ENCODE measurements at places on chromosomes 5 and 9.

GRCh38 chr5:1719860-1720259 lies 79.8 kb downstream of the MRPL36 start:
- no peak for DNase-seq

GRCh38 chr5:167634432-167634831 lies 657.0 kb upstream of the WWC1 start:
- no peak for DNase-seq

GRCh38 chr9:133986774-133987445 lies 5.2 kb downstream of the VAV2 start:
- DNase-seq = no peak

- no peak for DNase-seq
Observed at GRCh38 chr5:170632985-170633234, 129.1 kb downstream of the KCNIP1 start.

DNA sequence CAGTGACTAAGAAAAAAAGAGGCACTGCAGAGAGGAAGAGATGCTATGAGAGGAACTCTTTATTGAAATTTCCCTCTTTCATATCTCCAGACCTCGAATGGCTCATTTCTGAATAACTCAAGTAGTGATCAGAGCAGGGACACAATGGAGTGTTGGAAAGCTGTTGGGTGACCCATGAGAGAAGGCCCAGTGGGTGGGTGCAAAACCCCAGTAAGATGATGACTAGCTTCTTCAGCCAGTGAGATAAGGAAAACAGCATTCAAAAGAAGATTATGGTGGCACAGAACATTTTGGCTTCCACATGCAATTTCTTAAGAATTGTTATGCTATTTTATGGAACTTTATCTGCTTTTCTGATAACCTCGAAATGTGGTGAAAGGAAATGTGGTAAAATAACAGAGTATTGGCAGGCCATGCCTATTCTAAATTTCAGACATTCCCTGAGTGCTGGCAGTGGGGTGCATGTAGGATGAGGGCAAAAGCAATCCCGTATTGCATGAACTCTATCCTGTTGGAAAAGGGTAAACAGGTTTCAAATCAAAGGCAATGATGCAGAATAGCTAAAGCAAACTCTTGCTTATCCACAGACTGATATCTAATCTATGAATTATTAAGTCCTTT lies 128.0 kb upstream of the KLF9 start:
- no peak for DNase-seq

DNA sequence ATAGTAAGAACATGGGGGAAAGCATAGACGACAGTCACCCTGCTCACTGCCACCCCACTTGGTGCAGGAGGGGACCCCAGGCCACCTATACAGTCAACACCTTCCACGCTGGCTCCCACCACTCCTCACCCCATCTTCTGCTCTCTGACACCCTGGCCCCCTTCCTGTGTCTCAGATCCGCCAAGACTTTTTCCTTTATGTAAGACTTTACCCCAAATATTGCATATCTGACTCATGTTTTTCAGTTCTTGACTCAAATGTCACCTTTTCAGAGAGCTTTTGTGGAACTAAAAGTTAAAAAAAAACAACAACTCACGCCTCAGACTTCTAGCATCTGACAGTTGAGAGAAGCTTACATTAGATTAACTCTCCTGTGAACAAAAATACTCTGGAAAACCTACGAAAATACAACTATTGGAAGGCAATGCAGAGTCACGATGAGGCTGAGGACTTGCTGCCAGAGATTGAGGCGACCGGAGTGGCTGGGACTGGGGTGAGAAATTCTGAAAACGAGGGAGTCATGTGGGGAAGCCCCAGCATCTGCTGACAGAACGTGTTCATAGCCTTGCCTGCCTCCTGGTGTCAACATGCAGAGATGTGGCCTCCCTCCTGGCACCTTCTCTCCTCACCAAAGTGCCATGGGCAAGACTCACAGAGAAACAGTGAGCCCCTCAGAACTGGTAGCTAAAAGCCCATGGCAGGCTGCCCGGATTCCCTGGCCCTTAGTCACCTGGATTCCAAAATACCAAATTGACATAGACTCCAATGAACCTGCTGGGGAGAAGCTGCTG lies 22.4 kb upstream of the FCN2 start:
- DNase-seq = no peak

GRCh38 chr5:154740483-154740882 lies 14.7 kb upstream of the LARP1 start:
- DNase-seq = peak; percentile 86

DNA sequence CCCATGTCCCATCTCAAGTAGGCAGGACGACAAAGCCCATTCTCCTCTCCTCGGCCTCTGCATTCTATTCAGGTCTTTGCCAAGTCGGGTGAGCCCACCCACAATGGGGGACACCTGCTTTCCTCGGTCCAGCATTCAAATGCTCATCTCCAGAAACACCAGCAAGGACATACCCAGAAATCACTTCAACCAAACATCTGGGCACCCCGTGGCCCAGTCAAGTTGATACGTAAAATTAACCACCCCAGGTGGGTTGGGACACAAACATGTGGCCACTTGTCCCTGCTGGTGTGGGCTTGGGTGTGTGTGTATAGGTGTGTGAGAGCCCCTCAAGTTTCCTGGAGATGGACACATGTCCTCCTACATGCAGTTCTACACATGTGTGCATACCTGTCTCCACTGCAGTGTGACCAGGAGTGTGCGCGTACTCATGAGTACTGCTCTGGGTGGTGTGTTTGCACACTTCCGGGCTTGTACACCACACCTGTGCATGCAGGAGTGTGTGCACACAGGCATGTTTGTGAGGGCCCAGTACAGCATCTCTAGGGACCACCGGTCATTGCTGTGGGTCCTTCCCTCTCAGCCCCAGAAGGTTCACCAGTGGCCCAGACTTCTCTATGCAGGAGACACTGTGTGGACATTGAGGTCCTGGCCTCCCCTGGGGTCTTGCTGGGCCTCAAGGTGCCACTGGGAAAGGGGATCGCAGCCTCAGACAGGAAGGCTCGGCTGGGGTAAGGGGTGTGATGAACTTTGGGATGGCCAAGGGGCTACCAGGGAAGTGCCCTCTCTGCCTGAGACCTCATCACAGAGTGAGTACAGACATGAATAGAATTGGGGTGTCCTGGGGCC lies 35.4 kb upstream of the RXRA start:
- DNase-seq = no peak

- DNase-seq = no peak
Observed at GRCh38 chr9:137224830-137225694, at the start of gene CYSRT1. CYSRT1 (plus strand) TSS chr9:137225174; CDS start chr9:137225622, 448 bp downstream.

- no peak for DNase-seq
Observed at GRCh38 chr9:22114956-22115355, 105.9 kb upstream of the CDKN2B start.

GRCh38 chr9:34563262-34563661 lies 26.3 kb downstream of the CNTFR start:
- no peak for DNase-seq

DNA sequence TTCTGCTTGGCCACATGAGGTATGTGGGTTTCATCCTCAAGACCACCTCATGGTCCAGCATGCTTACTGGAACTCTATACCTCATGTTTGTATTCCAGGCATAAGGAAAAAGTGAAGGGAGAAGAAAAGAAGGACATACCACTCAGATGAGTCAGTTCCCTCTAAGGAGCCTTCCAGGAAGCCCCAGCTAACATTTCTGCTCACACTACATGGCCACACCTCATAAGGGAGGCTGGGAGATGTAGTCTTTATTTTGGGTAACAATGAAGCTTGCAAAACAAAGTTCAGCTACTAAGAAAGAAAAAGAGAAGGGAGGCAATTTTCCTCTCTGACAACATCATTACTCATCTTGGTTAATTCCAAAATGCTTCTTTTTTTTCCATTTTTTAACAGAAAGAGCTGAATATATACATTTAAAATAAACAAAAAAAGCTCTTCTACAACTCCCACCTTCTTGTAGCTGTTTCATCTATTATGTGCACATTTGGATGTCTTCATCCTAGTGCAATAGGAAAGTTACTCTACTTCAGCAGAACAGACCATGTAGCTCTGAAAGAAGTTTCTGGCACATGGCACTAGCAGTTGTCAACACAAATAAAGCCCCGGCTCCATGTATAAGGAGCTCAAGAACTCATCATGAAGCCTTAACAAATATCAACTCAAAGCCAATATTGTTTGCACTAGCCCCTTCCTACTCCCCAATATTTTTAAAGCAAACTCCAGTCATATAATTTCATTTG lies 123.6 kb upstream of the CCDC112 start:
- no peak for DNase-seq

GRCh38 chr9:120677965-120678364 lies 36.3 kb downstream of the MEGF9 start:
- no peak for DNase-seq

DNA sequence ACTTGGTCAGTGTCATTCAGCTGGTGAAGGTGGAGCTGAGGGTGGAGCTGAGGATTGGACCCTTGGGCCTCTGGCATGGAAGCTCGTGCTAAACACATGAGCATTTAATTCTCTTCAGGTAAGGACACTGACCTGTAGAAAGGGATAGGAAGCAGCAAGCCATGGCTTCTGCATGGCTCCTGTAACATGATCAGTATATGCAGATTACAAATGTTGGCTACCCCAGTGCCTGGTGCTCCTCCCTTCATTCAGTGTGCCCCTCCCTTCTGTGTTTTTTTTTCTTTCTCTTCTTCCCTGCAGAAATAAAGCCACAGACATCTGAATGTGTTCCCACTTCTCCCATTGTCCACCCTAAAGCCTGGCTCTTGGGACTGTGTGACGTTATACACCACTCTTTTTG lies 52.9 kb downstream of the ARHGAP26 start:
- no peak for DNase-seq

- DNase-seq = no peak
Observed at GRCh38 chr5:76849419-76850291, at the start of gene S100Z. S100Z (plus strand) TSS chr5:76850014; CDS start chr5:76875360, 25,346 bp downstream.

DNA sequence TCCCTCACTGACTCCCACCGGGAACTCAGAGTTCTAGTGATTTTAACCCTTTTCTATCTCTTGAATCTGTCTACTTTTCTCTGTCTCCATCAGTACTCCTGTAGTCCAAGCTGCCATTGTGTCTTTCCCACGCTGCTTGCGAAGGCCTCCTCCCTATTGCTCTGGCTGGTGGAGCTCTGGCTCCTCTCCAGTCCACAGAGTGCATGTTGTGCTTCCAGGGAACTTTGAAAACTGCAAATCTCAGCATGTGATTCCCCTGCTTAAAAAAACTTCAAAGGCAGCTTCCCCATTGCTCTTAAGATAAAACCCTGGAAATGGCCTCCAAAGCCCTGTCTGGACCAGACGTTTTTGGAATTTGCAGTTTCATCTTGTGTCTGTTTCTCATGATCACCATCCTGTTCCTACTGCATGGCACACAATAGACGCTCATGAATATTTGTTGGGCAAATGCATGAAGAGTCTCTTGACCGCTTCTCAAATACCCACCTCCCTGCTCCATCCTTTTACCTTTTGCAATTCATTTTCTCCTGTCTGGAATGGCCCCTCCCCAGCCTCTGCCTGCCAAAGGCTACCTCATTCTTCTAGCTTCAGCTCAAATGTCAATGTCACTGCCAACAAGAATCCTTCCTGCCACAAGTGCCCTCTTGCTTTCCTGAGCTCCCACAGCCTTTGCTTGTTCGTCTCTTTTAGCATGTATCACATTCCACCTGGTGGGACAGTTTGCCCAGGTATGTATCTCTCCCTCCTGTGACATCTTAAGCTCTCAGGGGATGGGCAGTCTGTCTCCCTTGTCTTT lies 293.2 kb downstream of the ARHGAP26 start:
- DNase-seq = peak; percentile 72

DNA sequence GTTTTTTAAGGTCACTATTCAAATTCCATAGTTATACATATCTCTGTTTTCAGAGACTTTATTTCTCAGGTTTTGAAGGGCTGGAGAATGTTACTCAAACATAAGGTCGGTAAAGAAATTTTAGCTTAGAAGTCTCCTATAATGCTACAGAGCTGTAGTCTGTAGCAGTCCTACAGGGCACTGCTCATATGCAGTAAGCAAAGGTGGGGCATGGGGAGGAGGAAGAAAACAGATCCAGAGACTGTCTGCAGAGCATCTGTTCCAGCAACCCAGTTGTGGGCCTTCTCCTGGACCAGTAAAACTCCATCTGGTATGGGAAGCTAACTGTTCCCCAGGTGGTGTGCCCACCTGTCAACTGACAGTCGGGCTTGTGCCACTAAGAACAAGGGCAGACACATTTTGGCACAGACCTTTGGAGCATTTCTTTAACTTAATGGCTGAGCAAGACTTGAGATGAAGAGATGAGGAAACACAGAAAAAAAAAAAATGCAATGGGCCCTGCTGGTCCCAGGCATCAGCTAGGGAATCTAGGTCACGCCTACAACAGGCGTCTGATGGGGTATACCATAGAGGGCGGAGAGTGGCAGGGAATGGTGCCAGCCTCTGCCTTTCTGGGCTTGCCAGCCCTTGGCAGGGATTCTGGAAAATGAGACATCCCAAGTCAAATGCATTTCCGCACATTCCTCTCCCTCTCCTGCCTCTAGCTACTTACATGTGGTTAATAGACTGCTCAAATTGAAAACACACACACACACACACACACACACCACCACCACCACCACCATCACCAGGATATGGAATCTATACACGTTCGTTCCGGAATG lies 218.9 kb downstream of the ARL15 start:
- DNase-seq = no peak

GRCh38 chr5:42858031-42858643 lies 46.4 kb upstream of the SELENOP start:
- peak; percentile 98 for DNase-seq

- DNase-seq = no peak
Observed at GRCh38 chr5:65808818-65809217, 86.8 kb downstream of the NLN start.

DNA sequence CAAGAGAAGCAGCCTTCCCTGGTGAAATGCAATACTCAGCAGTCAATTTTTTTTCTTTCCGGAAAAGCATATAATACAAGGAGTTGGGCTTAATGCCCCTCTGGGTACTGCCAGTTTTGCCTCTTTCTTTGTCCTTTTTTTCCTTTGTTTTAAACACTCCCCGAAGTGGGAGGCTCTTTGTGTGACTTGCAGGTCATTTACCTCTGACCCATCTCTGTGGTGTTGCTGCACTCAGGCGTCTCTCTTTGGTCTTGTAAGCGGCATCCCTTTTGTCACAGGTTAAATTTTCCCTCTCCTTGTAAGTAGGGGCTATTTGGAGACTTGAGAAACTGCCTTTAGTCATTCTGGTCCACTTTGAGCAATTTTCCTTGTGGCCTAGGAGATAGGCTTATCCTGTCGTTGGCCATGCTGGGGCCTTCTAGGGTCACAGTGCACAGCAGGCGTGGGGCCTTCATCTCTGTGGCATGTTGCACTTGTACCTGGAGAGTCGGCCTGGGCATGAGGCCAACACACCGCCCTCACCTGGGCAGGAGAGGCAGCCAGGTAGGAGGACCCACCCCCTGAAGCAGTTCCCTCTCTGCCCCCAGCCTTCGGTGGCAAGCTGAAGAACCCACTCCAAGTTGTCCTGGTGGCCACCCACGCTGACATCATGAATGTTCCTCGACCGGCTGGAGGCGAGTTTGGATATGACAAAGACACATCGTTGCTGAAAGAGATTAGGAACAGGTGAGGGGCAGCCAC lies 27.7 kb upstream of the CTSL start:
- no peak for DNase-seq

GRCh38 chr9:136552117-136552703 lies 6.4 kb upstream of the NOTCH1 start:
- no peak for DNase-seq

DNA sequence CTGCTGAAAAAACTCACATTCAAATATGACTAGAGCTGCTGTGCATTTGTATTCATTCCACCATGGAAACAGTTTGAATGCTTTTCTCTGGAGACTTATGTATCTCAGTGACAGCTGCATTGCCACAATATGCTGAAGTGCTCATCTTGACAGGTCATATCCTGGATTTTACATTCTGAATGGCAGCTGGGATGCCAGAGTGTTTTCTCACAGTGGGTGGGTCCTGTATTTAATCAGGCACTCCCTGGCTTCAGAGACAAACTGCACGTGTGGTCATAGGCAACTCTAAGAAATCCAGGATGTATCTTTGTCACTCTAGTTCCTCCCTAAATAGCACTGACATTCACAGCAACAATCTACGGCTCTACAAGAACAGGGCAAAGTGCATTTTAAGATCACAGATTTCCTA lies 75.6 kb downstream of the ST8SIA4 start:
- no peak for DNase-seq

Measured in pons (tissue), 1 donor.